ENCODE measurements at places on chromosomes 1 and 21. TPM values are rescaled to one million over a fixed set of nuclear protein-coding genes. Genes with fewer than 3 reads are reported as not detected.

The SH3BGRL3 gene
- total RNA-seq = 31.4 TPM

The CD48 gene
- total RNA-seq = 1.9 TPM

DNA sequence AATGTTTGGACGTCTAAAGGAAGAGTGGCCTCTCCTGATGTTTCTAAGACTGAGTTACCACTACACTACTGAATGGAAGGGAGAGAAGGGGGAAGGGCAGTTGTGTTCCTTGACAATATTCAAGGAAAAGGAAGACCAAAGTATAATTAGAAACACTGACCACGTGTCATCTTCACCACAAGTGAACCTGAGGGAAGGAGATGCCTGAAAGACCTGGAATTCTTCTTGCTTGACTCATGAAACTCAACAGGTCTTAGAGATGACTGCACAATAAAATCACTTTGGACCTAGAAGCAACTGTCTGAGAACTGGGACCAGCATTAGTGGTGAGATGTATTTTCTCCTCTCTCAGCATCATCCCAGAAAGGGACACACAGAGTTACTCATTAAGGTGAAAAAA lies 56.7 kb downstream of the PTPN14 start:
- DNase-seq = no peak

- DNase-seq = peak; percentile 52
Measured at GRCh38 chr1:91817211-91817905, 68.6 kb downstream of the TGFBR3 start.

DNA sequence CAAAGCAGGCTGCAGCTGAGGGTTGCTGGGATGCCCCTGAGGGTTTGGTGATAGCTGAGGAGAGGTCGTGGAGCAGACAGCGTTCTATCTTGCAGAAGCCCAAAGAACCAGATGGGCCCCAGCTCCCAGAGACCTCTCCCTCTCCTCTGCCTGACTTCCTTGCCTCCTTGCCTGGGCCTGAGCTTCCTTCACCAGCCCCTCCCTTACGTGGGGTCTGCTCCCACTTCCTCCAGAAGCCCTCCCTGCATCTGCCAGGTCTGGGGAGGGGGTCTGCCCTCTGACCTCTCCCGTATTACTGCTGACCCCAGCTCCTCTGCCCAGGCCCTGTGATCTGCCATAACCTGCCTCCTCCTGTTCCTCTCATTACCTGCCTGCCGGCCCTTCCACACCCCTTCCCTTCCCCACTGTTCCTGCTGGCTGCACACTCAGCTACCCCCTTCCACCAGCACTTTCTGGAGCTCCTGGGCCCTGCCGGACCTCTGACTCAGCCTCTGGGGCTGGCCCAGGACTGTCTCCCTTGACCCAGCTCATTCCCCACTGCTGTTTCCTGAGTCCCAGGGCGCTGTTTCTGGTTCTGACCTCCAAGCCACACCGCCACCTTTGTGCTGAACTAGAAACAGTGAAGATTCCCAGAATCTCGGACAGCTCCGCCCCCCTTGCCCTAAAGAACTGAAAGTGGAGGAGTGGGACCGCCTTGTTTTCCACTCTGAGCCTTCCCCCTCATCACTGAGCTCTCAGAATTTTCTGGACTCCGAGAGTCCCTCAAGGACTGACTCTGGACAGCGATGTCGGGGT lies 237.7 kb upstream of the C1orf174 start:
- DNase-seq = no peak

The DRAM2 gene
- 34.4 TPM for total RNA-seq

All from ovary (tissue), 10 donors.